ENCODE measurements at places on chromosomes 12 and 14.

- DNase-seq = no peak
Measured at GRCh38 chr12:1328391-1328790, 266.0 kb downstream of the FBXL14 start.

DNA sequence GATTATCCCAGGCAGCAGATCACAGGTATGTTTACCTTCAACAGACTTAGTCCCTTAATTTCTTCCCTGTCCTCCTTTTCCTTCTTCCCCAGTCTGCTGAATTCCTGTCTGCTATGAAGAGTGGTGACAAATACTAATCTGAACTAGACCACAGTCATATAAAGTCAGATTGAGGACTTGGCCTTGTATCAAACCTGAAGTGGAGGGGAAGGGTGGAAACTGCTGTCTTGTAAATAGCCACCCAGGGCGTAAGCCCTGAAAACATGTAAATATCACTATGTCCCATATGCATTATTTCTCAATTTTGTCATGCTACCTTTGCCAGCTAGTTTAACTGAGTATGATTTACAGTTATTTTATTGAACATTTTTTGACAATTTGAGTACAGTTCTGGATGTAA is 368.0 kb downstream of the CCDC91 start:
- no peak for DNase-seq

- DNase-seq = no peak
Measured at GRCh38 chr12:53593707-53594106, 32.5 kb downstream of the ATF7 start.

DNA sequence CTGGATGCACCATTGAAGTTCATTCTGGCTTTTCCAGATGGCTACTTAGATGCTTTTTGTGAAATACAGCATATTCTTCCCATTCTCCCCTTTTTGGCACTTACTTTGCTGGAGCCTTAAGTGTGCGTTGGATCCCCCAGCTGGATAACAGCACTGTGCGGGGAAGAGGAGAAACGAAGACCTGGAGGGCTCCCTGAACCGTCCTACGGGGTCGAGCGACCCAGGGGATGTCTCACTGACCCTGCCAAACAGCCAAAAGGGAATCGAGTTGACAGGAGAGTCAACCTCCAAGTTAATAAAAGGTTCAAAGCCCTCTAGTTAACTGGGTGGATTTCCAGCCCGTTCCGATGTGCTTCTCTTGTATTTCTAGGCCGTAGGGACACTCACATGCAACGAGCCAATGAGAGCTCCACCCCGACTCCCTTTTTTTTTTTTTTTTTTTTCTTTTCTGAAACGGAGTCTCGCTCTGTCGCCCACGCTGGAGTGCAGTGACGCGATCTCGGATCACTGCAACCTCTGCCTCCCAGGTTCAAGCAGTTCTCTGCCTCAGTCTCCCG is 1.0 kb upstream of the CAMKK2 start:
- peak; percentile 14 for DNase-seq

- no peak for DNase-seq
Measured at GRCh38 chr12:13193505-13194231, 2.9 kb upstream of the EMP1 start.

- DNase-seq = no peak
Measured at GRCh38 chr12:132322206-132323132, 6.9 kb downstream of the GALNT9 start.
